Kidney epithelial cell (primary cell): ENCODE measurements at places on chromosomes 12 and 14. TPM values are rescaled to one million over a fixed set of nuclear protein-coding genes. Genes with fewer than 3 reads are reported as not detected.

Gene APOF
- not detected in 2 replicates for total RNA-seq

Gene LRP1
- 40.2 and 53.6 TPM in 2 replicates for total RNA-seq

Gene TMCC3
- total RNA-seq = 22.8 and 24.1 TPM in 2 replicates

Gene TC2N
- 8.5 and 9.6 TPM in 2 replicates for total RNA-seq

Gene CMTM5
- total RNA-seq = not detected in 2 replicates

Gene TMEM233
- total RNA-seq = 0.62 and 1.5 TPM in 2 replicates

Gene ATF1
- total RNA-seq = 17.3 and 20.0 TPM in 2 replicates
